Stimulated activated CD4-positive, alpha-beta T cell treated with anti-CD3 and anti-CD28 coated beads, Interleukin-4, amount 100 ng/mL, for 1 hour (primary cell): ENCODE measurements at places on chromosomes 16 and 17.

- no peak for DNase-seq
Observed at GRCh38 chr16:57303021-57303909, 18.8 kb upstream of the PLLP start.

- DNase-seq = no peak
Observed at GRCh38 chr17:55351226-55351625, 70.4 kb downstream of the MMD start.

DNA sequence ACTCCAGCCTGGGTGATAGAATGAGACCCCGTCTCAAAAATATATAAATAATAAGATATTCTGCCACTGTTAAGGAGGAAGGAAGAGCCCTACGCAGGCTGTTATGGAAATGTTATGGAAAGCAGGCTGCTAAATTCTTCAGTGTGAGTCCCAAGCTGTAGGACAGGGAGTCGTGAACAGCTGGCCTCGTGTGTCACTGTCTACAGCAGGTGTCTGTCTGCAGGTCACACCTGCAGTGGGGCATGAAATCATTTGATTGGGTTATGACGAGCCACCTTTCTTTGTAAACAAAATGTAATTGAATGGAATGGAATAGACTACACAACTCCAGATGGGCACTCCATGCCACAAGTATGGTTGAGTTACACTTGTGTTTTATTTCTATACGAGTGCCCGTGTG is 15.6 kb upstream of the LITAF start:
- DNase-seq = no peak

- no peak for DNase-seq
Observed at GRCh38 chr16:85040685-85041084, 13.1 kb downstream of the KIAA0513 start.

- DNase-seq = no peak
Observed at GRCh38 chr16:49608779-49609178, 235.2 kb downstream of the C16orf78 start.

GRCh38 chr16:28164140-28164539 is 47.6 kb downstream of the XPO6 start:
- DNase-seq = no peak

DNA sequence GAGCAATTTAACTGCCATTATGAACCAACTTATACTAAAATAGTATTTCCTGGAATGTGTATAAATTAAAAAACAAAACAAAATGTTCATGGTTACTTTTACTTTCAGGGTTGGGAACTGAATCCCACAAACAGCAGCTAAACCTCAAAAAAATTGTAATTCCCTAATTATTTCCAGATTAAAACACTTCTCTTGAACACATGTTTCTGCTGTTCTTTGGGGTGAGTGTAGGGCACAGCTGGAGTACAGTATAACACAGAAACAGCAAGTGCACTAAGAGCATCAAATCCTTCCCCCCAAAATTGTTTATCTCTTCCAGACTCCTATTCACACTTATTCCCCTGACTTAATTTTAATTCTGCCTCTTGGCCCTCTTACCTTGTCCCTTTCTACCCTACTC is 56.4 kb downstream of the KANSL1 start:
- DNase-seq = no peak

GRCh38 chr17:29126268-29126930 is 53.8 kb downstream of the MYO18A start:
- DNase-seq = no peak

DNA sequence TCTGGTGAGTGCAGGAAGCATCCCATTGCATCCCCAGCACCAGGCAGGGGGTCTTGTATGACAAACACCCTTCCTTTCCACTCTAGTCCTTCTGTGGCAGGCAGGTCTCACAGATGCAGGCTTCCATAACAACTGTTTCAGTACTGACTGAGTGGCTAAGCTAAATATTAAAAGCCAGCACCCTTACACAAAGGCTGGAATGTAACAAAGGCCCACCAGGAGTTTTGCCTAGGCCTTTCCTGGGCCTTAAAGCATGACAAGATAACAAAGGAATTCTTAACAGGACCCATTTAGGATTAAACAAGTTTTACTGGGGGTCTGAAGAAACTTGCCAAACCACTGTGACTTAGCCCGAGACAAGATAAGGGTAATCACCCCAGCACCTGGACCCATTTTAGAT is 228.9 kb upstream of the RPL38 start:
- no peak for DNase-seq

GRCh38 chr17:78231991-78232858 is 794 bp downstream of the TMEM235 start:
- DNase-seq = peak; percentile 29

DNA sequence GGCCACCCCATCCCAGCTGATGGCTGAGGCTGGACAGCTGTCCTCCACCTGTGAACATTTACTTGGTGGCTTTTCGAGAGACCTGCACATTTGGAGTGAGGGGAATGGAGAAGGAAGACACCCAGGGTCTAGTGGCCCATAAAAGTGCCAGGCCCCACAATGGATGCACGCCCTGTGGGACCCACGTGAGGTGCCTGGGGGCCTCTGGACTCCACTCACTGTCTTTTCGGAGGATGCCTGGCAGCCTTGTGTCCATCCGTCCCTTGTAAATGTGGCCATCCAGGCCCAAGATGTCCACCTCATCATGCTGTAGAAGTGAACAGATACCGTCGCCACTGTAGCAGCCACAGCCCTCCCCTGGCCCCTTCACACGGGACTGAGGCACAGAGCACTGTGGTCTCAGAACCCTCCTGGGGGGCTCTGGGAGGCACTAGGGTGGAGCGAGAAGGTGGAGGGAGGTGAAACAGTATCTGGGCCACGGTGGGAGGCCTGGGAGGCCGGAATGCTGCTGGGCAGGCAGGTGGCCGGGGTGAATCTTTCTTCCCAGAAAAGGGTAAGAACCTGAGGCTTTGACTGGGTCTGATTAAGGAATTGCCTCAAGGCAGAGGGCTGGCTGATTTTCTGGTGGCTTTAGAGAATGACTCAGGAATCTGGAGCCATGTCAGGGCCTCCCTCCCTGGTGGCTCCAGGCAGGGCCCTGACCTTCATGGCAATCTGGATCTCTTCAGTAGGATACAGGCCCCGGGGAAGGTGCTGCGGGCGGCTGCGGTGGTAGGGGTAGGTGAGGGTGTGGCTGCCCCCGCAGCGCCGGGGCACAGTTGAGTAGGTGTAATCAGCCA is 11.5 kb downstream of the UBALD2 start:
- DNase-seq = no peak

DNA sequence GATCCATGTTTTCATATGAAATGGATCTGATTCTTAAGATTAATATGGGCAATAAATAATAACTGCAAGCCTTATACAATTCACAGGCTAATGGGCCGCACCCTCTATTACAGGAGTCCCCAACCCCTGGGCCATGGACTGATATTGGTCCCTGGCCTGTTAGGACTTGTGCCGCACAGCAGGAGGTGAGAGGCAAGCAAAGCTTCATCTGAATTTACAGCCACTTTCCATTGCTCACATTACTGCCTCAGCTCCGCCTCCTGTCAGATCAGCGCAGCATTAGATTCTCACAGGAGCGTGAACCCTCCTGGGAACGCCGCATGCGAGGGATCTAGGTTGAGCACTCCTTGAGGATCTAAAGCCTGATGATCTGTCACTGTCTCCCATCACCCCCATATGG is 26.8 kb downstream of the METTL16 start:
- DNase-seq = no peak

GRCh38 chr16:80846680-80847079 is 42.3 kb upstream of the CDYL2 start:
- no peak for DNase-seq

DNA sequence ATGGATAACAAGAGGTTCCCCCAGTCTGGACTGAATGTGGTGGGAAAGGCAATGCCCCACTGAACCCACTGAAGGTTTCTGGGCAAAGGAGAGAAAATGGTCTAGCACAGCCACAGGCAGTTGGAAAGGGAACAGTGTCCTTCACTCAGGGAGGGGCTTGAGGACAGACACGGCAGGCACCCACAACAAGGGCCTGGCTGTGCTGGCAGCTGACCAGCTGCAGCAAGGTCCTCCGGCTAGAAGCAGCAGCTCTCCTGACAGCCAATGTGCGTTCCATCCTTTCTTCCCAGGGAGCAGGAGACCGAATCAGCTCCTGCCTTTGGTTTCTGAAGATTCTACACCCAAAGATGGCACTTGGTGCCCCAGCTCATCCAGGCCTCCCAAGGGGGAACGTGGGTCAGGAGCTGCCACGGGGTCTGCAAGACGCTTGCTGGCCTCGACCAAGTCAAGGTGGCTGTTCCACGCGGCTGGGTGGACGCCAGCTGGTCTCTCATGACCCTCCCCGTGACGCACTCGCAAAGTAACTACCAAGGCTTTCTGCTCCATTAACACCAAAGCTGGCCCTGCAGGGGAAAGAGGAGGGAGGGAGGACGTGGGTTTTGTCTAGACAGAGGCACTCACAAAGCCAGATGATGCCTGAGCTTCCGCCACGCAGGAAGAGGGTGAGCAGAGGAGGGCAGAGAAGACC is 11.1 kb downstream of the ABR start:
- DNase-seq = no peak

GRCh38 chr17:55421179-55421934 is at the start of gene MMD:
MMD (minus strand) TSS chr17:55421835; CDS start chr17:55421695, 140 bp downstream.
- DNase-seq = peak; percentile 25

GRCh38 chr17:43449470-43450248 is 34.1 kb upstream of the DHX8 start:
- DNase-seq = no peak

DNA sequence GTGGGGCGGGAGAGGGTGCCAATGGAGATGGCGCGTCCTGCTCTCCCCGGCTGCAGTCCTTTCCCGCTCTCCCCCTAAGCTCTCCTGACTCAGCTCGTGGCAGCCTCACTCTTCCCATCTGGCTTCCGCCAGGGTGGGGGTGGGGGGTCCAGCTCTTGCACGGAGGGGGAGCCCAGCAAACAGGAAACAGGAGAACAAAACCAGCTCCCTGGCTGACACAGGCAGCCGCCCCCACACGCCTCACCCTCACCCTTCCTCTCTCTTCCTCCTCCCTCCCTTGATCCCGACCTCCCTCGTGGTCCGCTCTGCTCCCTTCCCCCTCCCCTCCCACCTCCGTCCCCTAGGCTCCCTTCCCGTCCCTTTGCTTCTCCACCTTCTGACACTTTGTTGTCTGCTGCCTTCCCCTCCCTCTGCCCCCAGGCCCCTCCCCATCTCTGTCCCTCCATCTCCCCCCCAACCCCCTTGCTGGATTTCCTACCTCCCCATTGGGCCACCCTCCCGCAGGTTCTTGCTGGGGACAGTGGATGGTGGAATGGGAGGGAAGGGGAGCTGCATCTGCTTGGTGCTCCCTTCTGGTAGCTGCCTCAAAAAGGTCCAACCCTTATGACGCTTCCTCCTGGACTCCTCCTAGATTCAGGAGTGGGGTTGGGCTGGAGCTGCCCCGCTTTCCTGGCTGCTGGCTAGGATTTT is 23.7 kb downstream of the ARHGAP23 start:
- no peak for DNase-seq

DNA sequence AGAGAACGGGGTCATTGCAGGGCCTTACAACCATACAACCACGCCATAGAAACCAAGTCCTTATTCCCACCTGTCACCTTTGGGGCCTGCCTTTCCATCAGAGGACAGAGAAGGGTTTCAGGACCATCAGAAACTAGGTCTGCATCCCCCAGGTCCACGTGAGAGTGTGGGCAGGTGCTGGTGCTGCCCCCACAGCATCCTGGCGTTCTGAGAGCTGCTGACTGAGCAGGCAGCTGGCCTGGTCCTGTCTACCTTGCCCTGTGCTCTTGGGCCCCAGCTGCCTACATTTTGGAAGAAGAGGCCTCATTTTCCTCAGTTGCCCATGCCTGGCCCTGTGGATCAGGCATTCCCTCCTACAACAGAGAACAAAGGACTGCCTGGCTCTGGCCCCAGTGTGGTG is 21.6 kb downstream of the ZNF276 start:
- no peak for DNase-seq

DNA sequence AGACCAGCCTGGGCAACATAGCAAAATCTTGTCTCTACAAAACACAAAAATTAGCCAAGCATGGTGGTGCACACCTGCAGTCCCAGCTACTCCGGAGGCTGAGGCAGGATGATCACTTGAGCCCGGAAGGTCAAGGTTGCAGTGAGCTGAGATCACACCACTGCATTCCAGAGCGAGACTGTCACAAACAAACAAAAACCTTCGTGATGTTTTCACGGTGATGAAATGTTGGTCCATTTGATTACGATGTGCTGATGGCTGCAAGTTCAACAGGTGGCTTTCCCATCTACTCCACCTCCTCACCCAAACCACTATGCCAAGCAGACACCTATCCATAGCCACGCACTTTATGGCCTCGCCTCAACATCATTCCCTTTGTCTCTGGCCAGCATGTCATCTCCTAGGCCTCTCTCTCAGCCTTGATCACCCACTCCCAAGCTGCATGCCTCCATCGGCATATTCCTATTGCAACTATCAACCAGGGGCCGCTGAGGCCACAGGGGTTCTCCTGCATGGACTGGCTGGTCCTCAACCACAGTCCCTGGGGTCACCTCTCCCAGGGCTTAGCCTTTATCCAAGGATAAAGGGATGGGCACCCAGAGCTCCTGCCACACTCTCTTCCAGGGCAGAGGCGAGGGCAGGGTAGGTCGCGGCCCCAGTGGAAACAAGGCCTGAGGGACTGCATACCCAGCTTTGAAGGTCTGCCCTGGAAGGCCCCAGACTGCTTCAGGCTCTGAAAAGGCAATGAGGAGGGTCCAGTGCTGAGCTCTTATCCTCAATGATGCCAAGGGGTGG is 17.1 kb upstream of the ALOX15B start:
- DNase-seq = no peak

DNA sequence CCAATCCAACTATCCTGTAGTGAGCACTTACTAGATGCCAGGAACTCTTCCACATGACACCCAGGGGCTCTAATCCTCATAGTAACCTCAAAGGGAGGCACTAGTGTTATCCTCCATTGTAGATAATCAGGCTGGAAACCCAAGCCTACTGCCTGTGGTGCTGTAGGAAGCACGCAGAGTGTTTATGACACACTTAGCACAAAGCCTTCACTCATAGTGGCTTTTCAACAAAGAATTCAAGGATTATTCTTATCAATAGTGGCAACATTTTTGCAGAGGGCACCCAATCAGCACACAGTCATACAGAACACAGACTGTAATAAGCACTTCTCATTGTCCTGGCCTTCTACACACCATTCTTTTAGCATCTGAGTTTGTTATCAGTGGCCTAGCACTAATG is 18.5 kb upstream of the SOX9 start:
- no peak for DNase-seq
